EL (cell line): ENCODE measurements at places on chromosomes 3 and 15.
A peak's percentile ranks its signal among the peaks of the same experiment; 100 is the strongest.

- DNase-seq: no peak
These were observed 241.2 kb downstream of the PYDC2 start for GRCh38 chr3:191702121-191702520.

GRCh38 chr15:76904461-76905012 lies 603 bp downstream of the SCAPER start:
- DNase-seq: peak; percentile 35

- no peak for DNase-seq
These were observed 46.2 kb downstream of the CTDSPL start for GRCh38 chr3:37907906-37908305.

- peak; percentile 54 for DNase-seq
These were observed 60.5 kb upstream of the MME start for GRCh38 chr3:155019575-155019974.

- peak; percentile 26 for DNase-seq
These were observed 162.6 kb downstream of the IL1RAP start for GRCh38 chr3:190676481-190676880.
